Liver (tissue), 10 donors: ENCODE measurements at places on chromosomes 6 and 20. TPM values are rescaled to one million over a fixed set of nuclear protein-coding genes. Genes with fewer than 3 reads are reported as not detected.

DNA sequence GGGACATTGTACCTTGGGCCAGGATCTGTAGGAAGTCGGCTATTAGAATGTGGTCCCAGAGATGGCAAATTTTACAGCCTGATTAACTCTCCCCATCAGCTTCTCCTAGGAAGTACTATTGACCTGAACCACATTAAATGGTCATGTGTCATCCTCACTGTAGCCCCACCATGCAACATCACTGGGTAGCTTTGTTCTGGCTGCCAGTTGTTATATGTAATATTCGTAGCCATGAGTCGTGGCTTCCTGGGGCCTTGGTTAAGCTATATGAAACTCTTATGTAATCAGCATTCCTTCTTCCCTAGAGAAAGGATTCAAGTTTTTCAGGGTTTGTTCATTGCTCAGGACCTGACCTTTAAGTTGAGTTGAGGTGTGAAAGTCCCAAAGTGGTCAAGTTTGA is 125.7 kb downstream of the ANKS1A start:
- DNase-seq = no peak
- peaks cover 29% of the 10 kb centered on the region for H3K4me1 ChIP-seq
- H3K36me3 ChIP-seq = peaks cover 5% of the 10 kb centered on the region
- H3K27me3 ChIP-seq = no peaks in the 10 kb centered on the region
- H3K27ac ChIP-seq = no peak overlapping the region
- no peak overlapping the region for H3K4me3 ChIP-seq

- H3K4me1 ChIP-seq = no peaks in the 10 kb centered on the region
- no peaks in the 10 kb centered on the region for H3K27me3 ChIP-seq
- H3K36me3 ChIP-seq = no peaks in the 10 kb centered on the region
- no peak overlapping the region for H3K4me3 ChIP-seq
- no peak overlapping the region for H3K27ac ChIP-seq
Observed at GRCh38 chr20:51574248-51575033, 31.9 kb upstream of the NFATC2 start.

DNA sequence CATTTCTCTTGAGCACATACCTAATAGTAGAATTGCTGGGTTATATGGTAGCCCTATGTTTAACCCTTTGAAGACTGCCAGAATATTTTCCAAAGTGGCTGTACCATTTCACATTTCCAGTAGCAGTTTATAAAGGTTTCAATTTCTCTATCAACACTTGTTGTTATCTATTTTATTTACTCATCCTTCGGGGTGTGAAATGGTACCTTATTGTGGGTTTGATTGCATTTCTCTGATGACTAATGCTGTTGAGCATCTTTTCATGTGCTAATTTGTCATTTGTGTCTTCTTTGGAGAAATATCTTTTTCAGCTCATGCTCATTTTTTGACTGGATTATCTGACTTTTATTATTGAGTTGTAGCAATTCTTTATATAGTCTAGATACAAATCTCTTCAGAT is 5.4 kb downstream of the ENPP4 start:
- no peak overlapping the region for H3K4me3 ChIP-seq
- DNase-seq = no peak
- H3K4me1 ChIP-seq = peaks cover 2% of the 10 kb centered on the region
- no peaks in the 10 kb centered on the region for H3K36me3 ChIP-seq
- no peak overlapping the region for H3K27ac ChIP-seq
- H3K27me3 ChIP-seq = no peaks in the 10 kb centered on the region

The PLG gene
- total RNA-seq = 1,208 TPM

DNA sequence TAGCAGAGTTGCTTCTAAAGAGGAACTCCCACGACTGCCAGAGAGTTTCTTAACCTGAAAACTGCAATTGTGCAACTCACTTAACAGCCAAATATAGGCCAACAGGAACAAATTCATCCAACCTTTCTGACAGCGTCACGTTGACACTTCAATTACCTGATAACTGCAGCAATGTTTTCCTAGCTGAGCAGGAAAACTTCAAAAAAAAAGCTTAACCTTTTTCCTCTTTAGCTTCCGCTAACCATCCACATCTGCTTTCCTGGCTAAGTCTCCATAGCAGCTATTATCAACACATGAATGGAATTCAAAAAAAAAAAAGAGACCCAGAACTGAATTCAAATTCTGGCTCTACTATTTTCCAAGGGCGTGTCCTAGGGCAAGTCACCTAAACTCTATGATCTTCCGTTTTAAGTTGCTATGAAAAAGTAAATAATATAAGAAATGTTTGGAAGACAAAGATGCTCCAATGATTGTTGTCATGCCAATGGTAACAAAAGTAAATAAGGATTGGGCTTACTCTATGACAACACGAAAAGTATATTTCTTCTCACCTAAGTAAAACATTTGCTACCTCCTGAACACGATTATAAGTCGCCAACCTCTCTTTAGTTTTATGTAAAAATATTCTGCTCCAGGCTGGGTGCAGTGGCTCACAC is 524.6 kb upstream of the JARID2 start:
- no peaks in the 10 kb centered on the region for H3K27me3 ChIP-seq
- H3K4me3 ChIP-seq = no peak overlapping the region
- H3K36me3 ChIP-seq = no peaks in the 10 kb centered on the region
- no peak for DNase-seq

DNA sequence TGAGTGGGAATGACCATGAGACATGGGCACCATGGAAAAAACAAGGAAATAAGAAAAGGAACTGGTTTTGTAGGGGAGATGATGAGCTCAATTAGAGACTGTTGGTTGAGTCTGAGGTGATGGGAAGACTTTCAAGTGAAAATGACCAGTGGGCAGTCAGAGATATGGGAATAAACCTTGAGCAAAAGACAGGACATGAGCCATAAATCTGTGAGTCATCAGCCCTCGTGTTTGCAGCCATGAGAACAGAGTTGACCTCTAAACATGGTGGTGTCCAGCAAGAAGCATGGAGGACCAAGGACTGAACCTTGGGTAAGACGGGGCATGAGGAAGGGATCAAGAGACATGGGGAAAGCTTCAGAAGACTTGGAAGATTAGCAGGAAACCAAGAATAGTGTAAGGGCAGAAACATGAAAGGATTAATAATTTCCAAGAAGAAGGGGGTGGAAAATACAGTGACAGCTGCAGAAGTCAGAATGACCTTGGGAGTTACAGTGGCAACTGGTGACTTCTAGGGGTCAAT is 280.6 kb upstream of the PRDM1 start:
- H3K36me3 ChIP-seq = no peaks in the 10 kb centered on the region
- no peak for DNase-seq
- no peak overlapping the region for H3K4me3 ChIP-seq
- H3K27me3 ChIP-seq = no peaks in the 10 kb centered on the region
